ENCODE measurements at places on chromosomes 3 and 15.

GRCh38 chr15:69973102-69973714 is 124.5 kb downstream of the TLE3 start:
- no peak for DNase-seq

DNA sequence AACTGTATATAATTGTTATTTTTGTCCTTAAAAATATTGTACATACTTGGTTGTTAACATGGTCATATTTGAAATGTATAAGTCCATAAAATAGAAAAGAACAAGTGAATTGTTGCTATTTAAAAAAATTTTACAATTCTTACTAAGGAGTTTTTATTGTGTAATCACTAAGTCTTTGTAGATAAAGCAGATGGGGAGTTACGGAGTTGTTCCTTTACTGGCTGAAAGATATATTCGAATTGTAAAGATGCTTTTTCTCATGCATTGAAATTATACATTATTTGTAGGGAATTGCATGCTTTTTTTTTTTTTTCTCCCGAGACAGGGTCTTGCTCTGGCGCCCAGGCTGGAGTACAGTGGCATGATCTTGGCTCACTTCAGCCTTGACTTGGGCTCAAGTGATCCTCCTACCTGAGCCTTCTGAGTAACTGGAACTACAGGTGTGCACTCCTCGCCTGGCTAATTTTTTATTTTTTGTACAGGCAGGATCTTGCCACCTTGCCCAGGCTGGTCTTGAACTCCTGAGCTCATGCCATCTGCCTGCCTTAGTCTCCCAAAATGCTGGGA is 10.7 kb downstream of the NFKBIZ start:
- no peak for DNase-seq

DNA sequence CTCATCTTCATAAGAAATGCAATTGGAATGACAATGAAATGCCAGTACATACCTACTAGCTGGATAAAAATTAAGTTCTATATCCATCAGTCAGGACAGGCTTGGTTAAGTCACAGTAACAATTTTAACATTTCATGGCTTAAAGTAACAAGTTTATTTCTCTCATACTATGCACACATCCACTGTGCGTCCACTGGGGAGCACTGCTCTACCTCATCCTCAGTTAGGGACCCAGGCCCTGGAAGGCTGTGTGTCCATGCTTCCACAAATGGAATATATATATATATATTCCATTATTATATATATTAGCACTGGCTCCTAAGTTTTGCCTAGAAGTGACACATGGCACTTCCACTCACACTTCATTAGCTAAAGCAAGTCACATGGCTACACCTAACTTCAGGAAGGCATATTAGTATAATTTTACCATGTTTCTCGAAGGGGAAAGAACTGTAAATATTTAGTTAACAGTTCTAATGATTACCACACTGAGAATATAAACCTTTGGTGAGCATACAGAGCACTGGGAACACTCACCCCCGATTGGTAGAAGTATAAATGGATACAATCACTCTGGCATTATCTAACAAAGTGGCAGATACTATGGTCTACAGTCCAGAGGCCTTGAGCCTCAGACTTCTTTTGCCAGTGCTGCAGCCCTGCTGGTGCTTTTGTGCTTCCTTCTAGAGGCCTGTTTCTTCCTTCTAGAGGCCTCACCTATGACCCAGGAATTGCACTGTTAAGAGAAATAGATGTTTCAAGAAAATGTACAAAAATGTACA is 28.6 kb downstream of the AP3S2 start:
- no peak for DNase-seq

- no peak for DNase-seq
Measured at GRCh38 chr15:49908933-49909295, 210.1 kb downstream of the ATP8B4 start.

DNA sequence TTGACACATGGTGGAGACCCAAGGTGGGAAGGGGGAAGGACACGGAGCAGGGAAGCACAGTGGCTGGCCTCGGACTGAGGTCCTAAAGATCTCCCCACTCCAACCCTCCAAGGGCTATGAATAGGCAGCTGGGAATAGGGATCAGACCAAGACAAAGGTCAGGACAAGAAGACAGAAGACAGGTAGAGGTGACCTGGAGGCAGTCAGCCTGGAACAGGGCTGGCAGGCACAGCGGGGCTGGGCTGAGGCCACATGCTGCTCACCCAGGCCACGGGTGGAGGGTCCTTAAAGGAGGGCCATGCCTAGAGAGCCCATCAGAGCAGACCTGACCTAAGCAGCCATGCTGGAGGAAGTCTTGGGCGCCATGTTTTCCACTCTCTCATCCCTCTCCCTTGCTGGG is 2.7 kb upstream of the PLA2G4D start:
- DNase-seq = no peak

DNA sequence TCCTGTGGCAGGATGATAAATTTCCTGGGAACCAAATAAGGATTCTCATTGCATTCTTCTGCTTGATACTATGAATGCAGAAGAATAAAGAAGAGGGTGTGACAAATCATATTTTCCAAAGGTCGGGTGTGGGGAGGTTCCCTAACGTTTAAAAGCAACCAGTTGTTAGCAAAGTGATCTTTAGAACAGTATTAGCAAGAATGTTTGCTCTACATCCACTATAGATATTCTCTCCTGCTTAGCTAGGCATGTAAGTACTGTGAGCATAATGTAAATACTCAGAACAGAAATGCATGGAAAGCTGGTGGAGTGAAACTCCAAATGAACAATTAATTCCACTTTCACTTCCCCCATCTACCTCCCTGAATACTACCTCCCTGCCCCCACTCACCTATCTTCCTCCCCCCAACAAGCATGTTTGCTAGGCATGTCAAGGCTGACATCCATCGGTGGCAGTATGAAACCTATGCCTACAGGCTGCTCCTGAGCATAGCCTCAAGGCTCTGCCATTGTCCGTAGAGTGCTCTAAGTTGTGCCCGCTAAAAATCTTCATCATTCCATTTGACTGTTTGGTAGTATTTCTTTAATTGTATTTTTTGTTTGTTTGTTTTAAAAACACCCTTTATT is 329.7 kb downstream of the TIGIT start:
- no peak for DNase-seq

Data from GDM1 (cell line).